ENCODE measurements at places on chromosomes 16 and 17.

DNA sequence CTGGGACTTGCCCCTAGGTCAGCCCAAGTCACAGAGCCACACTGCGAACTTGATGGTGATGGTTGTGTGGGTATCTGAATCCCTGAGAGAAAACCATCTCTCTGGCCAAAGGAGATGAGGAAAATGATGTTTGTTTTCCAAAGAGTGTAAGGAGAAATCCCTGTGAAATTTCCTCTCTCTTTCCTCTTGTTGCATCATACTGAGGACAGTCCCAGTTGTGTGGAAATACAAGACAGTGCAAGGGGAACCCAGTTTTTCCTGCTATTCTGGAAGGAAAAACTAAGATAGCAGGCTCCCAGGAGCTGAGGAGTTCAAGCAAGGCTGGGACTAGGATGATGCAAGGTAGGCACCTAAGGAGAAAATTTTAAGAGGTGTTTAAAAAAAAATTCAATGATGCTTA is 86.8 kb upstream of the TOM1L1 start:
- no peak for DNase-seq

GRCh38 chr16:3520413-3520812 is 19.6 kb downstream of the CLUAP1 start:
- DNase-seq: no peak

- DNase-seq: no peak
Measured at GRCh38 chr16:70578035-70578434, 54.4 kb downstream of the SF3B3 start.

GRCh38 chr16:477301-478157 is 50.0 kb upstream of the CAPN15 start:
- peak; percentile 6 for DNase-seq

GRCh38 chr16:56513972-56514371 is 5.9 kb downstream of the BBS2 start:
- DNase-seq: peak; percentile 64

GRCh38 chr17:77607606-77608005 is 350.9 kb upstream of the TNRC6C start:
- DNase-seq: no peak

DNA sequence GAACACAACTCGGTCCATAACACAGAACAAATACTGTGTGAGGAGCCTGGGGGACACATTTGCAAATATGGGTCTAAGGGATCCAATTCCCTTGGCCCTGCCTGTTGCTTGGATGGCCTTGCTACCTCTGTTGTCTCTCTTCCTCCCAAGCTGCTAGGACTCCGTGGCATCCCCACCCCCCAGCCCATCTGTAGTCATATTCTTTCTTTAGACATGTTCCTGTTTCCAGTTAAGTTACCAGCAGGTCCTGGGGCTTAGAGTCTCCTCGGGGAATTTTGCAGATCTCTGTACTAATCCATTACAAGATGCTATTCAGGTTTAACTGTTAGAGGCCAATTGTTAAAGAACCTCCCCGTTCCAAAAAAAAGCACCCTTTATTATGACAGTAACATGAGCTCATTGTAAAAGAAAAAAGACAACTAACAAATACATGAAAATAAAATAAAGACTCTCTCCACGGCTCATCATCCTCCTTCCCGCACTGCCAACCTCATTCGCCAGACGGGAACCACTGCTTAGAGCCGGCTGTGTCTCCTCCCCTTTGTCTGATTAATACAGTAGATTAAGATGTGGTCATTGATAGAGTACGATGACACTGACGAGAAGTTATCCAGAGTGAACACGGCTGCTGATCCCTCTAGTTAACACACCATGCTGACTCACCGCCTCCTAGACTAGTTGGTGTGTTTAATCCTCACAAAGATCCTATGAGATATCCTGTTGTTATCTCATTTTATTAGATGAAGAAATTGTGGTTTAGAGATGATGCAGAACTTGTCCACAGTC is 22.2 kb downstream of the HS3ST4 start:
- DNase-seq: peak; percentile 26

DNA sequence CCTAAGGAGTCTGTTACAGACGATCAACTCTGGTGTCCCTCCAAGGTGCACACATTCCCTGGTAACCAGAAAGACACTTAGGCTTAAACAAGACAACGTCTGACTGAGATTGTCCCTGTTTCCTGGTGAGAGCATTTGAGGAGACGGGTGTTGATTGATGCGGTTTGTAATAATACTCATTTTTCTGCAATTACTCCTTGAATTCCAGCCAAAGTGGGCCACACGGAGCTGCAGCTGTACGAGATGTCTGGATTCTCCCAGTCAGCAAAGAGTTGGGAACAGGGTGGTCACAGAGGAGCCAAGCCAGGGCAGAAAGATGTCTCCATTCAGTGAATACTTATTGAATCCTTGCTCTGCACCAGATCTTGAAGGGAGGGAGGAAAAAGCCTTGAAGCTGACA is 30.9 kb upstream of the CES5A start:
- no peak for DNase-seq

- DNase-seq: peak; percentile 99
Measured at GRCh38 chr17:20066253-20066652, 57.1 kb downstream of the SPECC1 start.

DNA sequence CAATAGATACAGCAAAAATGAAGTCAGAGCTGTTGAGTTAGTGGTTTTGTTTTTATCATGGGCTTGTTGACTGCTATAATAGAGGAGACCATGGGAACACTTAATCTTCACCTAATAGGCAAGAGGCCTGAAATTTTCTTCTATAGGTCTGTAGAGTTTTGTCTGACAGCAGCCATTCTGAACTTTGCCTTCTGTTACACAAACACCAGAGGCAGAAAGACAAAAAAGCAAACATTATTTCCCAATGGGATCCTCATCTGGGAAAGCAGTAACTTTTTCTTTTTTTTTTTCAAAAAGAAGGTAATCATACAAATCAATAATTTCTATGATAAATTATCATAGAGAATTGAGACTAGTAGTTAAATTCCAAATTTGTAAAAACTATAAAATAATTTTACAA is 494.1 kb downstream of the TOX3 start:
- no peak for DNase-seq

GRCh38 chr16:88969361-88969831 is 7.6 kb downstream of the CBFA2T3 start:
- no peak for DNase-seq
